ENCODE measurements at places on chromosomes 12 and 14.

- no peak for DNase-seq
Observed at GRCh38 chr12:112419297-112420133, 768 bp downstream of the PTPN11 start.

DNA sequence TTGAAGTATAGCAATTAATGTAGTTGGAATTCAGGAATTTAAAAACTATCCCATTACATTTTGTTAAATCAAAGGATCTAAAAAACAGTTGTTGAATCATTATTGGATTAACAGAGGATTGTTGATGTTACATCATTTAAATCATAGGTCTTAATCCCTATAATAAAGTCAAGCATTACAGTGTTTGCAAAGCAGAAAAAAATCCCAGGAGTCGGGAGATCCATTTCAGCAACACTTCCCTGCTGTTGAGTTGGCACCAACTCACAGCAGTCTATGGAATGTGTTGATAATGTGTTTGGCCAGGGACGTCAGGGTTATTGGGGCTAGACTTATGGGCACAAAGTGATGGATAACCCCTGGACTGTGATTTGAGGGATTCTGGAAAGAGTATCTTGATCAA lies 99.1 kb upstream of the TMTC1 start:
- no peak for DNase-seq

GRCh38 chr14:37546621-37547447 lies 48.2 kb downstream of the FOXA1 start:
- DNase-seq = no peak

- DNase-seq = no peak
Observed at GRCh38 chr14:49692193-49692757, 645 bp upstream of the KLHDC1 start.

DNA sequence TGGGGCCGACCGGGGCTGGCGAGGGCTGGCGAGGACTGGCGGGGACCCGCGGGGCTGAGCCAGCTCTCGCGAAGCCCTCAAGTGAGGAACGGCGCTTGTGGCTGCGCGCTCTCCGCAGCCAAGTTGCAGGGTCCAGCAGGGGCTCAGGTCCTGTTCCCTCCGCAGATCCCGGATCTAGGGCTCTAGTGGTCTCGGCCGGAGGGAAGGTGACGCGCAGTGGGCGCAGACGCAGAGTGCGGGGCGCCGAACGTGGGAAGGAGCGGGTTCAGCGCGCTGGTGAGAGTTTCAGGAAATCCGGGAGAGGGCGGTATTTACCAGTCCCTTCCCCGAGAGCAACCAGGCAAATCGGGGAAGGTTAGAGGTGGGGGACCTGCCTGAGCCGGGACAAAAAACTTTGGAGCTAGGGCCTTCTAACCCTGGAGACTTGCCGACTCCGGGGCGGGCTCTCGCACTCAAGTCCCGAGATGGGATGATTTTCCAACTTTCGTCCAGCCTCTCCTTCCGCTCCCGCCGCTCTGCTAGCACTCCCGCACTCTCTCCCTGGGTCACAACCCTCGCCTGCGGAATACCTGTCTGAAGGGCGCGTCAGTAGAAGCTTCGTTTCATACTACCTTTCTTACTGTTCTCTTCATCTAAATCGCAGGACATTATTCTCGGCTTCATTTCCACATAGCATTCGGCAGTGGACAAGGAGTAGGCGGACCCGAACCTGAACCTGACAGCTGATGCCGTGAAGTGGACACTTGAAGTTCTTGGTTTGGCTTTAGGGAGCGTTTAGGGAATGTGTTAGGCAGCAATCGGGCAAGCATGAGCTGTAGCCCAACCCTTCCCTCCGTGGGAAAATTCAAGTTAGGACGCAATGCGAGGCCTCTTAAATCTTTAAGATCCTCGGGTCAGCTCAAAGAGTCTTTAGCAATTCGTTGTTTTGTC lies 13.6 kb upstream of the PAX9 start:
- DNase-seq = no peak

DNA sequence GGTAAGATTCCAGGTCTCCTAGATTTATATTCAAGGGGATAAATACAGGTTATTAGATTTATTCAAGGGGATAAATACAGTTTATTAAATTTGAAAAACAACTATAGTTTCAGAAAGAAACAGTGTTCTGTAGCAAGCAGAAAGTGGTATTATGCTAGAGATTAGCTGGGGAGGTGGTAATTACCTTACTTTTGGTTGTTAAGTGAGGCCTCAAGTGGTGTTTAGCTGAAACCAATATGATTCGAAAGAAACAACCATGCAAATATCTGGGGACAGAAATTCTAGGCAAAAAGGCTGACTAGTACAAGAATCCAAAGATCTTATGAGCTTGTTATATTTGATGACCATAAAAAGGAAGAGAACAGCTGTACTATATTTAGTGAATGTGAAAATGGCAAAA lies 6.2 kb downstream of the OR4N5 start:
- no peak for DNase-seq

GRCh38 chr12:29743801-29744200 lies 39.9 kb downstream of the TMTC1 start:
- DNase-seq = no peak

- DNase-seq = no peak
Observed at GRCh38 chr14:93044121-93044520, 71.6 kb downstream of the ITPK1 start.

DNA sequence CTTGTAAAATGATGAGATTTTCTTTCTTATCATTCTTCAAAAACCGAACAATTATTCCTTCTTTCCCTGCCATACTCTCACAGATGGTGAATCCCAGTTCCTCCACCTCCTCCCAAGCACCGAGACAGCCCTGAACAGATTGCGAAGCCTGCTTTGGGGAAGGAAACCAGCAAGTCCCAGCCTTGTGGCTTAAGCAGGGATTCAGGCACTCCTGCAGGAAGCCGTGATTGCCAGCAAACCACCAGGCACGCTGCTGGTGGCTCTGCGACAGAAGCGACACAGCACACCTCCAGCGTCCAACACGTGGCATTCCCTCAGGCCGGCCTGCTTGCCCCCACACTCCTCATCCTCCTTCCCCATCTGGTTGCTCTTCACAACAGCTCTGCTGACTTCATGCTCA lies 237.7 kb downstream of the GXYLT1 start:
- DNase-seq = no peak

GRCh38 chr14:99452968-99453367 lies 27.7 kb downstream of the SETD3 start:
- DNase-seq = no peak

GRCh38 chr12:88784166-88784565 lies 203.9 kb upstream of the KITLG start:
- no peak for DNase-seq

GRCh38 chr12:101356794-101357193 lies 50.8 kb downstream of the ARL1 start:
- DNase-seq = no peak

GRCh38 chr12:53624458-53624857 lies 1.7 kb downstream of the ATF7 start:
- no peak for DNase-seq

DNA sequence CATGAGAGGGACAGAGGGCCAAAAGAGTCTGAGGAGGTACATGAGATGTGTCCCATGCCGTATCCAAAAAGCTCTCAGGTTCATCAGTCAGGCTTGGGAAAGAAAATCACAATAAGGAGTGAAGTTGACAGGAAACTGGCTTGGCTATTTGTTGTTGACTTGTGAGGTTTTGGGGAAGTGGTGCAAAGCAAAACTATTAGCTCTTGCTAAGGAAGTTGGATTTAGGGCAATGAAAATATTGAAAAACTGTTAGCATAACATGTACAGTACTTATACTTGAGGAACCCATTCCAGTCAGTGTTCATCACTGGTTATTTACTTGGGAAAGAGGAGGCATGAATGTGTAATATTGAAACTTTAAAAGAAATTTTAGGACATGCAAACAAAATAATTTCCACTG lies 145.9 kb downstream of the DUSP6 start:
- DNase-seq = no peak

DNA sequence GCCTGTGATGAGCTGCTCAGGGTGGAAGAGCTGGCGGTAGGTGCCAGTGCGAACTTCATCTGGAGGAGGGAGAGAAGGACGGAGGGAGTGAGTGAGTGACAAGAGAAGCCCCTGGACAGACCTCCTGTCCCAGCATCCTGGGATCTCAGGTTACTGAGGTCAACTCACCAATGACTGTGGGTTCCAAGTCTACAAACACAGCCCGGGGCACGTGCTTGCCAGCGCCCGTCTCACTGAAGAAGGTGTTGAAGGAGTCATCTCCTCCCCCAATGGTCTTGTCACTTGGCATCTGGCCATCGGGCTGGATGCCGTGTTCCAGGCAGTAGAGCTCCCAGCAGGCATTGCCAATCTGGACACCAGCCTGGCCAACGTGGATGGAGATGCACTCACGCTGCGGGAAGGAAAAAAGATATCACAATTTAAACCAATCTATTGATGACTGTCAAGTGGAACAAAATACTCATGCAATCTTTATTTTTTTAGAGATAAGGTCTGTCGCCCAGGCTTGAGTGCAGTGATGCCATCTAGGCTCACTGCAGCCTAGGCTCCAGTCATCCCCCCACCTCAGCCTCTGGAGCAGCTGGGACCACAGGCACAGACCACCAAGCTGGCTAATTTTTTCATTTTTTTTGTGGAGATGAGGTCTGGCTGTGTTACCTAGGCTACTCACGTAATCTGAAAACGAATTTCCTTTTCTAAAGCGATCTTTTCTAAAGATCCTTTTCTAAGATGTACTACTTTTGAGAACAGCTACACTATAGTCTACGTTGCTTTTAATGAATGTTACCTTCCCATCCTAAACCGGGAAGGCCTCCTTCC lies 1.7 kb downstream of the TUBA1B start:
- no peak for DNase-seq

GRCh38 chr12:112097641-112098040 lies 10.9 kb downstream of the NAA25 start:
- no peak for DNase-seq

GRCh38 chr12:4273652-4274395 lies at the start of gene CCND2:
TSS of gene CCND2 (plus strand) at chr12:4273762. CDS start at chr12:4274041, 279 bp downstream.
- DNase-seq = peak; percentile 81

GRCh38 chr14:105409364-105409763 lies 10.3 kb upstream of the MTA1 start:
- DNase-seq = no peak

All from stimulated activated CD4-positive, alpha-beta T cell treated with anti-CD3 and anti-CD28 coated beads, Interleukin-4, amount 100 ng/mL, for 1 hour (primary cell).